Stromal cell of bone marrow (primary cell): ENCODE measurements at places on chromosomes 2 and 18.

DNA sequence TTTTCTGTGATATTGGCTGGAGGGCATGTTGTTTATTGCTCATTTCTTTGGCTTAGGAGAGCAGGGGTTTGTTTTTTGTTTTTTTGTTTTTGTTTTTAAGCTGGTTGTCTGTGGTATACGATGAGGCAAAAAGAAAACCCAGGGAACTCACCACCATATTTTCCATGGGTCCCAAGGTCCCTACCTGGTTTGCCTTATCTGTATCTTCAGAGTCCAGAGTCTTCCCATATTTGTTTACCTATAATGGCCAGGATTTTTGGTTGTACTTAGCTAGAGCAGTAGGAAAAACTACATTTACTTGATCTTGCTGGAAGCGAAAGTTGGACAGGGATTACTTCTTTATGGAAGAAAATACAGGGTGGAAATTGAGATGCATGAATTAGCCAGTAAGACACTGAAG lies 9.5 kb downstream of the LCLAT1 start:
- DNase-seq: no peak

DNA sequence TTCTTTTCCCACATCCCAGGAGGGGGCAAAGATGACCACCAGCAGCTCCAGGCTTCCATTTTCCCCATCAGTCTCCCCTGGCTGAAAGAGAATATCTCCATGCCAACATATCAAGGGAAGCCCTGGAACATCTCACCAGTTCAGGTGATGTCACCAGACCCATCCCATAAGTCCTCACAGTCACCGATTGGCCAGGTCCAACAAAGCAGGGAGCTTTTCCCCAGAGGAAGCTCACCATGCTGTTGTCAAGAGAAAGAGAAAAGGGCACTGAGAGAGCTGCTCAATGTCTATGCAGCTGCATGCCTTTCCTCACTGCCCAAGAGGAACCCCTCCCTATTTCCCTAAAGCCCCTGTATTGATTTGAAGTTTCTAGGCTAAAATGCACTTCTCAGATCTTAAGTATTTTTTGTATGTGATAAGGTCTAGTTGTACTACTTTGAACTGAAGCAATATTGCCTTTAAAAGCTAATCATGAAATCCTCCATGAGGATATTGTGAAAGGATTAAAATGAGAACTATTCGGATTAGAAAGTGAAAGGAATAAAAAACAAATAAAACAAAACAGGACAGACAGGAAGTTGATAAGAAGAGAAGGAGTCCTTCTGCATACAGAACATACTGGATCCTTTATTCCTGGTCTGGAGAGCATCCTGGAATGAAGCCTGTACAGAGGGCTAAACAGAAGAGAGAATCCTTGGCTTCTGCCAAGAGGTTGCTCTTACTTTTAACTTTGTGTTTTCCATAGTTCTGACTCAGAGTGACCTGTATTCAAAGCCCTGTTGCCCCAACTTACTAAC lies 45.2 kb upstream of the CTIF start:
- no peak for DNase-seq

GRCh38 chr2:233513953-233514655 lies 52.5 kb downstream of the USP40 start:
- DNase-seq: no peak

DNA sequence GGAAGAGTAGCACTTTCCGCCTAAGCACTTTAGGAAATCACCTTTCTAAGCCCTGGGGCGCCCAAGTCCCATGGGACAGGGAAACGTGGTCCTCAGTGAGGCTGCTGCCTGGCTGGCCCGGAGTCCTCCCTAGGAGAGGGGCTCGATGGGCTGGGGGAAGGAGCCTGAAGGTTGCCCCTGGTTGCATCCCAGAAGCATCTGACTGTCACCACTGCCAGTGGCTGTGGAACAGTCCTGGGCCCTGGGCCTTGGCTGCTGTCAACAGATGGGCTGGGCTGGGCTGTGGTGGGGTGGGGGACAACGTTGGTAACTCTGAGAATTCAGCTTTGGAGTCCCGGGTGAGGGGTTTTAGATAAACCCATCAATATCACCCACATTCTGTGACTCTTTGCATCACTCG lies 22.5 kb downstream of the ASB1 start:
- no peak for DNase-seq

DNA sequence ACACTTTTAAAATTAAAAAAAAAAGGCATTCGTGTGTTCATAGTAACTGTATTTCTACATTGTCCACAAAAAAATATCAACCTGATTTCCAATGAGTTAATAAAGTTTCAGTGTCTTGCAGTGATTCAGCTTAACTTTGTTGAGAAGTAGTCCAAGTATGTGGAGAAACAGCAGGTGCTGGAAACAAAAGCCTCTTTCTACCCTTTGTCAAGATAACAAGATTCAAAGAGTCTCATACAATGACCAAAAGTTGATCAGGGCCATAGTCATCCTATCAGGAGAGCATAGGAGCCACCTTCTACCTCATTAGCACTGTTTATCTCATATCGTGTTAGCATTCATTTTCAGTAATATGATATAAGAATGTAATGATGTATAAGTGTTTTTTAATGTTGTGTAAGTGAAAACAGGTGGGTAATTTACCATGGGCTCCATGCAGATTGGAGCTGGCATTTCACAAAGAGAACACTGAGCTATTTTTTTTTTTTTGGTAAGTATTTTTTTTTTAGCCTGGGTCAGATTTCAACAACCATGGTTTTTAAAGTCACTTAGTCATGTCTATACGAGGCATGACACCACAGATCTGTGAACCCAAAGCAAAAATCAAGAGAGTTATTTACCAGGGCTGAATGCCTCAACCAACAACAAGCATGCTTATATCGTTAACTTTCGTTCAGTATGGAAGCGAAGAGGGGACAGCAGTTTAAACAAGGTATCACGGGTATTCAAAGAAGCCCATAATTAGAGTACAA lies 165.0 kb upstream of the ZNF521 start:
- no peak for DNase-seq

- DNase-seq: no peak
Measured at GRCh38 chr18:63603355-63603754, 16.2 kb downstream of the SERPINB13 start.

DNA sequence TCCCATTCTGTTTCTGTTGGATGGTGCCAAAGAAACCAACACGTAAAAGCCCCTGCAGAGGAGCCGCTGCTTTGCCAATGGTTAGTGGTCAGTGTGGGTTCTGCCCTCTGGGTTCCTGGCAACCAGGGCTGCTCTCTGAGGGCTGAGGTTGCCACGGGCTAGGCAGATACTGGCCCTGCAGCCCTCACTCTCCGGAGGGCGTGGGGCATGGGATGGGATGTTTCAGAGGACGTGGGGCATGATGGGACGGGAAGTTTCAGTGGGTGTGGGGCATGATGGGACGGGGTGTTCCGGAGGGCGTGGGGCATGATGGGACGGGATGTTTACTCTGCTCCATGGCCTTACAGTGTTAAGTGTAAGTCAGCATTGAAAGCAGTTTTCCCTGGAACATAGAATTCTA lies 34.2 kb downstream of the ADI1 start:
- DNase-seq: no peak

DNA sequence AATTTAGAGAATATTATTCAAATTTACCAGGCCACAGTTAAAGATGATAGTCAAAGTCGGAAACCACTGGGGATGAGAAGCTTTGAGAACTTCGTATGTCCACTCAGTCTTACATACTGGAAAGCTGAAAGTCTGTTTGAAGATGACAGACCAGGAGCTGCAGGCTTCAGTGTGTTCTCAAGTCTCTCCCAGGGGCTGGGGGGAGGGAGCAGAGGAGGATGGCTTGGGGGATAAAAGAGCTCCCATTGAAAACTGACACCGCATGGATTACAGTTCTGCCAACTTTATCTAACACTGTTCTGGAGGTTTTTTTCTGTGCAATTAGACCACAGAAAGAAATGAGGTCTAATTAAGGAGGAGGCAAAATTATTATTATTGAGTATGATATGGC lies 170.5 kb upstream of the ALKAL2 start:
- no peak for DNase-seq

GRCh38 chr2:200172944-200173581 lies 133.4 kb upstream of the SPATS2L start:
- DNase-seq: peak; percentile 41

DNA sequence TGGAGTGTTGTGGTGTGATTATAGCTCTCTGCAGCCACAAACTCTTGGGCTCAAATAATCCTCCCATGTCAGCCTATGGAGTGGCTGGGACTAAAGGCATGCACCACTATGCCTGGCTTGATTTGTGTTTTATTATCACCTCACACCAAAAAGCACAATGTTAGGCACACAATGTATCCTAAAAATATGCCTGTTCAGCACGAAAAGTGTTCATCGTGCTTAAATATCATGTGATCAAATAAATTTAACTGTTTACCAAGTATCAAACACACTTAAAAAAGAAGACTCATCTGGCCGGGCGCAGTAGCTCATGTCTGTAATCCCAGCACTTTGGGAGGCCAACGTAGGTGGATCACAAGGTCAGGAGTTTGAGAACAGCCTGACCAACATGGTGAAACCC lies 5.6 kb downstream of the CCT4 start:
- DNase-seq: no peak

- DNase-seq: no peak
Measured at GRCh38 chr2:70471129-70471528, 82.5 kb downstream of the TGFA start.

- DNase-seq: no peak
Measured at GRCh38 chr2:189297446-189297845, 117.9 kb upstream of the COL5A2 start.

GRCh38 chr2:12402440-12403139 lies 314.1 kb upstream of the TRIB2 start:
- no peak for DNase-seq

- DNase-seq: no peak
Measured at GRCh38 chr2:240990726-240991377, 7.6 kb upstream of the SNED1 start.

DNA sequence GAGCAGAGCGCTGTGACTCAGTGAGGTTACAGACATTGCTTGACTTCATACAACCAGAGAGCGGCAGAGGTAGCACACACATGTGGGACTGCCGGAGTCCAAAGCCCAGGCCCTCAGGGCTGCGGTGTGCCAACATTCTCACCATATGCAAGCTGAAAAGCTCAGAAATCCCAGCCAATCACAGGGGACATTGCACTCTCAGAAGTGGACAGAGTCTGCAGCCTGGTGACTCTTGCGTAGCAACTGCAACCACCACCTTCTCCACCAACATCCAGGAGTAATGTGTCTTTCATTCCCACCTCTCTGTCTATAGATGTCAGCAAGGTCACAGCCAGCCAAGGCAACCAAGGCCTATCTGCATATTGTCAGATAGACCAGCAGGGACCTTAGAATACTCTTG lies 158.1 kb downstream of the TTC32 start:
- DNase-seq: no peak

DNA sequence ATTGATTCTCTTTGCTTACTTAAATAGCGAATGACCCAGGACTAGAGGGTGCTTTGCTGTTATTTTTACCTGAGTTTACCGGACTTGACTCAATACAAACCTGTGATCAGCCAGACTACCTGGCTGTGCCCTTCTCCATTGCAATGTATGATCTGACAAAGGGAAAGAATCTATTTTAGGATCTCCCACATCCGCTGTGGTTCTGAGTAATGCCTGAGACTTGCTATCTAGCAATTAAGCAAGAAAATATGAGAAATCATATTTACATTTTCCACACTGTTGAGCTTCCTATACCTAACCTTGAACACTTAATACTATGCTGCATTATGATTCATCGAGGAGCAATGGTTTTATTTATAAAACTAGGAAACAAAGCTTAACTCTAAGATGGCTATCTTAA lies 215.2 kb downstream of the RAD51AP2 start:
- DNase-seq: peak; percentile 12

DNA sequence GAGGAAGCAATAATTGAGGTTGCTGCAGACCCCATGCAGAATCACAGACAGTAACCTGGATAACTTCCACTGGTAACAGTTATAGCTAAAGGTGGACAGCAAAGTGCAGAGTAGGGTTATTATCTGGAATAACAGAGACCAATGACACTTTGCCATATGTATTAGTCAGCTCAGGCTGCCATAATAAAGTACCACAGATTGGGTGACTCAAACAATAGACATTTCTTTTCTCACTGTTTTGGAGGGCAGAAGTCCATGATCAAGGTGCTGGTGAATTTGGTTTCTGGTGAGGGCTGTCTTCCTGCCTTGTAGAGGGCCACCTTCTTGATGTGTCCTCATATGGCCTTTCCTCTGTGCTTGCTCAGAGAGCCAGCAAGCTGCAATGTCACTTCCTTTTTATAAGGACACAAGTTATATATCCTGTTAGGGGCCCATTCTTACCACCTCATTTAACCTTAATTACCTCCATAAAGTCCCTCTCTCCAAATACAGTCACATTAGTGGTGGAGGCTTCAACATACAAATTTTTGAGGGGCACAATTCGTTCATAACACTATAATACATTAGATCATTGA lies 191.0 kb upstream of the LRP1B start:
- DNase-seq: no peak

- DNase-seq: no peak
Measured at GRCh38 chr18:42891705-42892104, 223.8 kb downstream of the RIT2 start.

- no peak for DNase-seq
Measured at GRCh38 chr2:238700117-238700457, 147.8 kb upstream of the TWIST2 start.

- no peak for DNase-seq
Measured at GRCh38 chr2:156704617-156705016, 268.4 kb downstream of the GPD2 start.

- DNase-seq: peak; percentile 1
Measured at GRCh38 chr2:103959174-103960128, 894.5 kb upstream of the POU3F3 start.

DNA sequence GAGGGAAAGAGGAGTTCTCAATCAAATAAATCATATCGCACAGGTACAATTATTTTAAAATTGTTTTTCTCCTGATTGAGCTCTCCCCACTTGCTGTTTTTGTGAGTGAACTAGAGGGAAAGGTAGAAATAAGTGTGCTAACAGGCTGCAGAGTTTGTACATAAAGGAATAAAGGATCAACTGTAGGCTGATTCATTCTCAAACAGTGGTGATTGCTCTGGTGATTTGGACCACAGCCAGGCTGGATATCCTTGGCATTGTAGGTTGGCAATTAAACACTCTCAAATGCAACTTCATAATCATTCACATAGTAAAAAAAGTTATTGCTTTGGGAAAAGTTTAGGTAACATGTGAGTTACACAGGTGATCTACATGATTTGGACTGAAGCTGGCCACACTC lies 29.8 kb downstream of the LRP1B start:
- no peak for DNase-seq

GRCh38 chr2:192162392-192163042 lies 32.2 kb downstream of the TMEFF2 start:
- peak; percentile 58 for DNase-seq

DNA sequence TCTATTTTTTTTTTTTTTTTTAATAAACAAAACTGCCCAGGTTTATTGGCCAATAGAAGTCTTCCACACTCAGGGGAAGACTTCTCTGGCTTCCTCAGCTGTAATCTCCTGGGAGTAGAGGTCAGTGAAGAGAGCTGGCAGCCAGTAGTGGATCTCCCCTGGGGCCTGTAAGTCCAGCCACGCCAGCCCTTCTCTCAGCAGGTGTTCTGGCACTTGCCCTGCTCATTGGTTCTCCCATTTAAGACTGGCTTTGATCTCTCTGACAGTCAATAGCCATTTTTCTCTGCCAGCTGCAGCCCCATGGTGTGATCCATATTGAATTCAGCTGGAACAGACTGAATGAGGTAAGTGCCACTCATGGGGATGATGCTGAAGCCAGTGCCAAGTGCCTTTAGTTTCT lies 170.6 kb upstream of the SPHKAP start:
- DNase-seq: no peak
